ENCODE measurements at places on chromosomes 5 and 9. TPM values are rescaled to one million over a fixed set of nuclear protein-coding genes. Genes with fewer than 3 reads are reported as not detected.

DNA sequence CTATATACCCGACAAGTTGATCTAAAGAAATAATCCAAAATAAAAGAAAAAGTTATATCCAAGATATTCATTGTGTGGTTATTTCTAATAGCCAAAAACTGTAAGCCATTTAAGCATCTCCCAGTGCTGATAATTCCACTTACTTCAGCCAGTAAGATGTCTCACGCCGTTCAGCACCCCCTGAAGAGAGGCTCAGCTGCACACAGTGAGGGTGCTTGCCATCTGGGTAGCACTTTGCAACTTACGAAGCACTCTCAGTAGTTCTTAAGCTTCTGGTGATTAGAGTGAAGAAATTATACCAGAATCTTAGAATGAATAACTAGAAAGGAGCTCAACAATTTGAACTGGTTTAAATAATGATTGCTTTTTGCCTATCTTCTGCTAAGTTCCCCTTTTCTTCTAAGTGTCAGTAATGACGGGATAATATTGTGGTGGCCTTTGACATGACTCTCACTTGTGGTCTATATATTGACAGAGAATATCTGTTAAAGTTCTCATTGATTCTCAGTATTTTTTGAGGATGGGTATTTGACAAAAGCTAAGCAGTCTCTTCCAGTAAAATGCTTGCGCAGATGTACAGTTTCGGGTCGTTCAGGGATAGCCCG is 26.2 kb upstream of the LTC4S start:
- no peak overlapping the region for H3K4me3 ChIP-seq
- peaks cover 76% of the 10 kb centered on the region for H3K36me3 ChIP-seq
- DNase-seq = no peak
- peaks cover 50% of the 10 kb centered on the region for H3K4me1 ChIP-seq
- H3K27ac ChIP-seq = no peak overlapping the region

CCDC152 gene
- not detected for total RNA-seq

CCL27 gene
- not detected for total RNA-seq

GRCh38 chr5:88883836-88884607 is 1.0 kb upstream of the MEF2C start:
- peak overlapping the region; percentile 52 for H3K4me3 ChIP-seq
- no peaks in the 10 kb centered on the region for H3K36me3 ChIP-seq
- peak; percentile 80 for DNase-seq
- H3K4me1 ChIP-seq = peaks cover 22% of the 10 kb centered on the region
- peak overlapping the region; percentile 86 for H3K27ac ChIP-seq

- H3K36me3 ChIP-seq = no peaks in the 10 kb centered on the region
- no peak overlapping the region for H3K27ac ChIP-seq
- no peaks in the 10 kb centered on the region for H3K4me1 ChIP-seq
- H3K27me3 ChIP-seq = peaks cover 50% of the 10 kb centered on the region
- H3K4me3 ChIP-seq = no peak overlapping the region
Measured at GRCh38 chr5:133326361-133326760, 274.5 kb downstream of the HSPA4 start.

DNA sequence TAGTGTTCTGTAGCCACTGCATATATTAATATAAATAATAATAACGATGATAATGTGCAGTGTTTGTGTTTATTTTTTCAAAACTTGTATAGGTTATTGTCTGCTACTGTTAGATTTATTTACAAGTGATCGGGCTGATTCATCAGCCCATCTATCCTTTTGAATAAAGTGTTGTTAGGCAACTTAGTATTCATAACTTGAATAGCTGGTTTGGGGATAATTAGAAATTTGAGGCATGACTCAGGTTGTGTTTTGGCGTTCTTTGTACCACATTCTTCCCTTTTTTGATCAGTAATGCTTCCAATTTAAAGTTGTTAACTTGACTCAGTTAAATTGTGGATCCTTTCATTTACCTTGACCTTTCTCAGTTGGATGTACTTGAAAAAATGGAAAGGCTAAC is 69.7 kb downstream of the FOCAD start:
- H3K27me3 ChIP-seq = no peaks in the 10 kb centered on the region
- H3K36me3 ChIP-seq = no peaks in the 10 kb centered on the region
- no peak for DNase-seq
- no peak overlapping the region for H3K27ac ChIP-seq
- H3K4me1 ChIP-seq = no peaks in the 10 kb centered on the region

NUTM2F gene
- not detected for total RNA-seq

DNA sequence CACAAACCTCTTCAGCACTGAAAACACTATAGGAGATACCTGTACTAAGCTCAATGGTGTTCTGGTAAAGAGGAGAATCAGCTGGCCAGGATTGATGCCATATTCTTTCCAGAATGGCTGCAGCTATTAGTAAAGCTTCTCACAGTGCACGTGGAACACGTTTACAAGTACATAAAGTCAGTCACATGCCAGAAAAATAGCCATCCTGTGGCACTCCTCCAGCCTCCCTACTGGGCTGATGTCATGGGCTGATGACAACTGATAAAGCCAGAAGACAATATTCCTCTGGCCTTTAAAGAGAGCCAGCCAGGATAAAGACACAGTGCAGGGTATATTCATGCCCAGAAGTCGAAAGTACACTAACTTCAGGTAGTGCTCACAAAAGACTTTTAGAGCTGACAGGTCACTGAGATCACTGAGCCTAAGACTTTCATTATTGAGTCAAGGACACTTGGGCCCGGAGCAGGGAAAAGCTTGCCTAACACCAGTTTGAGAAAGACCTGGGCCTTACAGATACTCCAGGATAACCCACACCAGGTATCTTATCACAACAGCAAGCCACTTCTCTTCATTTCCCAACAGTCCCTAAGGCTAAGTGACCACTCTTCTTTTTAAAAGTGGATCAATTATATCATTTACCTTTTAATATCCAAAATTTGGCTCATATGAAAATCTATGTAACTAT is 29.4 kb downstream of the ABITRAM start:
- H3K4me1 ChIP-seq = no peaks in the 10 kb centered on the region
- no peak overlapping the region for H3K4me3 ChIP-seq
- H3K36me3 ChIP-seq = peaks cover 51% of the 10 kb centered on the region
- H3K27me3 ChIP-seq = no peaks in the 10 kb centered on the region
- H3K27ac ChIP-seq = no peak overlapping the region
- DNase-seq = no peak

FGFR4 gene
- 4.1 TPM for total RNA-seq

ARHGEF28 gene
- 13.6 TPM for total RNA-seq

DNA sequence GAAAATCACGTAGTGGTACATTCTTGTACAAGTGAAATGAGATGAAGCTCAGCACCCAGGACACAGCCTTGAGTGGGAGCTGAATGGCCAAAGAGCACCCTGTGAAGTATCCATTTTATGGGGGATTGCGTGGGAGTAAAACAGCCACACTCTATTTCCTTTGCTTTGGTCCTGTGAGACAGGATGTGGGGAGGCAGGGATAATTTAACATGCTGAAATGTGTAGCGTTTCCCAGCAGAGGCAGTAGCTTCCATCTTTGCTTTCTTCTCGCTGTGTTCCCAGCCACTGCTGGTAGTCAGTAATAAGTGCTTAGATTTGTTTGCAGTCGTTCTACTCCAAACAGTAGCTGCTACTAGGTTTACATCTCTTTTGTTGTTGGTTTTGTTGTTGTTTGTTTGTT is 4.4 kb downstream of the IL31RA start:
- no peaks in the 10 kb centered on the region for H3K36me3 ChIP-seq
- DNase-seq = no peak
- no peak overlapping the region for H3K27ac ChIP-seq
- H3K4me1 ChIP-seq = peaks cover 31% of the 10 kb centered on the region
- H3K4me3 ChIP-seq = no peak overlapping the region

GFI1B gene
- total RNA-seq = 0.05 TPM

DNA sequence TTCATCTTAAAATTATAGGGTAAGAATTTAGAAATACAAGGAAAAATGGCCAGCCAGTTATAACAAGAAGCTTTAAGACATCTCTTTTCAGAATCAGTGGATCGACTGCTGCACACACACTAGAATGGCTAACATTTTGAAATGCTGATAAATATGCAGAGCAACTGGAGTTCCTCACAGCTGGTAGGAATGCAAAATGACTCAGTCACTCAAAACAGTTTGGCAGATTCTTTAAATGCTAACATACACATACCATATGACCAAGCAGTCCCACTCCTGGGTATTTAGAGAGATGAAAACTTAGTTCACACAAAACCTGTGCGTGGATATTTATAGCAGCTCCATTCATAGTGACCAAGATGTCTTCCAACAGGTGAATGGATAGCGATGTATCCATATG is 23.2 kb upstream of the PSAT1 start:
- H3K36me3 ChIP-seq = peaks cover 29% of the 10 kb centered on the region
- no peak for DNase-seq
- H3K27me3 ChIP-seq = no peaks in the 10 kb centered on the region
- H3K4me1 ChIP-seq = no peaks in the 10 kb centered on the region
- H3K4me3 ChIP-seq = no peak overlapping the region

DEPDC1B gene
- total RNA-seq = 14.5 TPM

DNA sequence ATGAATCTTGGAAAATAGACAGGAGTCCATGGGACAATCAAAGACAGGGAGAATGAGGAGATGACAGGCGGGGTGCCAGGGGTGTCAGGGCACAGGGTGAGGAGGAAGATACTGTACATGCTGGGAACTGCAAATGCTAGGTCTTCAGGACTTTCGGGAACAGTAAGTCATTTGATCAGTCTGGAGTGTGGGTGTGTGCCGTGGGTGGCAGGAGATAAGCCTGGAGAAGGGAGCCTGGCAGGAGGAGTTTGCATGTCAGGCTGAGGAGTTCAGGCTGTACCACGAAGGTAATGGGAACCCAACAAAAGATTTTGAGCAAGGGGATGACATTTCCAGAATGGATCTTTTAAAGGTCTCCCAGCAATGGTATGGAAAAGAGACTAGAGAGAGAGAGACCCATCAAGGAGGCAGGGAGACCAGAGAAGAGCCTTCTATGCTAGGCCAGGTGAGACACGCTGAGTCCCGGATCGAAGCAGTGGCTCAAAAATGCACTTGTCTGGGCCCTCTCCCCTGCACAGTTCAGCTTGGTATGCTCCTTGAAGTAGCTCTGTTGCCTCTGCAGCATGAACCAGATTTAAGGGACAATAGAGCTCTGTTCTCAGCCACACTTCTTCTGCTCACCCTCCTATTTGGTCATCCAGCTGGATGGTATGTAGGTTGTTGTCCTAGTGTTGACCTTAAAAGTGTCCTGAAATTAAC is 77.0 kb upstream of the FER start:
- H3K27me3 ChIP-seq = no peaks in the 10 kb centered on the region
- no peaks in the 10 kb centered on the region for H3K36me3 ChIP-seq
- DNase-seq = no peak
- H3K4me3 ChIP-seq = no peak overlapping the region
- H3K27ac ChIP-seq = no peak overlapping the region

TMEM171 gene
- 4.5 TPM for total RNA-seq

DNA sequence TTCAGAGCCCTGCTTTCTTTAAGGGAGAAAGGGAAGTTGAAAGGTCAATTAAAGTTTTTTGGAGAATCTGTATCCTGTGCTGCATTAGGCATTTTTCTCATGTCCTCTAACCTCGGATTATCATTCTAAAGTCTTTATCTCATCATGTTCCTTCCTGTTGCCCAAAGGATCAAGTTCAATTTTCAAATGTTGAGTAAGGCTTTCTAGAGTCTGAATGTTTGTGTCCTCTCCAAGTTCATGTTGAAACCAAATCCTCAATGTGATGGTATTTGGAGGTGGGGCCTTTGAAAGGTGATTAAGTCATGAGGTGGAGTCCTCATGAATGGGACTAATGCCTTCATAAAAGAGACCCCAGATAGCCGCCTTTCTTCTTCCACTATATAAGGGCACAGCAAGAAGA is 20.2 kb upstream of the TNC start:
- H3K36me3 ChIP-seq = no peaks in the 10 kb centered on the region
- H3K27ac ChIP-seq = no peak overlapping the region
- H3K27me3 ChIP-seq = no peaks in the 10 kb centered on the region

DNA sequence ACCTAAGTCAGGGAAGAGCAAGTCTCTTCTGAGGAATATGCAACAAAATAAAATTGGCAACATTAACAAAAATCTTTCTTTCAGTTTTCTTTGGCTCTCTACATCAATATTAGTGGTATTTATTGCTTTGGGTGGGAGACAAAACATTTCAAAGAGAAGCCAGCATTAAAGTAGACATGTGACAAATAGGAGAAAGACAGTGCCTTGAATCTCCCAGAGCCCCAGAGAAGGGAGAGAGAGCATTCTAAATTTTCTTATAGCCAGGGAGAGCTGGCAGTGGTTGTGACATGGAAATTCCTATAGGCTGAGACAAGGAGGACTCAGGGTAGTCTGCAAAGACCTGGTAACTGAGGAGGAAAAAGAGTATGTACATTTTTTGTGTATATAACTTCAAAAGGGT is 79.4 kb upstream of the NREP start:
- H3K4me1 ChIP-seq = no peaks in the 10 kb centered on the region
- H3K36me3 ChIP-seq = no peaks in the 10 kb centered on the region
- H3K27me3 ChIP-seq = no peaks in the 10 kb centered on the region

DNA sequence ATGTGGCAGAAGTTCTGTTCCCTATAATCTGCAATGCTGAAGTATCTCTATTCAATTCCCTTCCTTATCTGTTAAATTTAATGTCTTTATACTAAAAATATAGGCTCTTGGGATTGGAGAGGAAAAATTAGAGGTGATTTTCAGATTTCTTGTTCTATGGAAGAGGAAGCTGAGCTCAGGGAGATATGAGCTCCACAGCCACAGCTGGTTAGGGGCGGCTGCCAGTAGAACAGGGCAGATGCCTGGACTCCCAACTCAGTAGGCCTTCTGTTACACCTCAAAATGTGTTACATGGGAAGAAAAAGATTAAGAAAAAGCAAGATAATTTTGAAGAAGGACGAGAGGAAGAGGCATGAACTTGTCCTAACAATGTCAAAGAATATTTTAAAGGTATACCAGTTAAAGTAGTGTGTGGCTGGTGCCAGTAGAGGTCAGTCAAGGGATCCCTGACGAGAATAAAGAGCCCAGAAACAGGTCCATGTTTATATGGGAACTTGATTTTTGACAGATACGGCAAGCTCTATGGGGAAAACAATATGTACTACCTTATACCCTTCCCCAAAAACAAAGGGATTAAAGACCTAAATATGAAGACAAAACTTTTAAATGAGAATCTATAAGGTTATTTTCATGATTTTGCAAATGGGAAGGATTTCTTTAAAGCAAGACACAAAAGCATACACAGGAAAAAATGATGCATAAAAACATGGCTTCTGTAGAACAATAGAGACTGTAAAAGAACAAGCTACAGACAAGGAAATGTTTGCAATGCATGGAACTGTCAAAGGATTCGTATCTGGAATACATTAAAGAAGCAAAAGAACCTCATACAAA is 28.7 kb downstream of the DNAJC21 start:
- no peaks in the 10 kb centered on the region for H3K27me3 ChIP-seq
- H3K4me3 ChIP-seq = no peak overlapping the region
- peaks cover 23% of the 10 kb centered on the region for H3K36me3 ChIP-seq
- H3K27ac ChIP-seq = no peak overlapping the region
- no peaks in the 10 kb centered on the region for H3K4me1 ChIP-seq
- DNase-seq = peak; percentile 3

DNA sequence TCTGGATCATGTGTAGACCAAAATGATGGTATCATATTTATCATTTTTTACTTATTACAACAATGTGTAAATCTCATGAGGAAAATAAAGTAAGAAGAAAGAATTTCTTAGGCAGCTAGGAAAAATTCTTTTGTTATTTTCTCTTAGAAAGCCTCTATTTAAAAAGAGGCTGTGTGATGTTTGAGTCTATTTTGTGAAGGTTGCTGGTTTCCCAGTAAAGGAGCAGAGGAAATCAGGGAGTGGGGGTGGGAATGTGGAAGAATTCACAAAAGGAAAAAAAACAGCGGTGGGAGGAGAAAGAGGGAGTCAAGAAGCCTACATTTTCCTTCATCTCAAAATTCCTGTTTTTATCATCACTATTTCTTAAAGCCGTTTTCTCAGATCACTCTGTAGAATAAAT is 20.1 kb downstream of the PTCH1 start:
- H3K36me3 ChIP-seq = peaks cover 86% of the 10 kb centered on the region
- DNase-seq = no peak
- H3K4me1 ChIP-seq = peaks cover 77% of the 10 kb centered on the region
- H3K27ac ChIP-seq = no peak overlapping the region

Data from SJSA1 (cell line).